ENCODE measurements at places on chromosomes 11 and 22.

- DNase-seq: no peak
These were observed 12.7 kb downstream of the TOM1 start for GRCh38 chr22:35312198-35313059.

DNA sequence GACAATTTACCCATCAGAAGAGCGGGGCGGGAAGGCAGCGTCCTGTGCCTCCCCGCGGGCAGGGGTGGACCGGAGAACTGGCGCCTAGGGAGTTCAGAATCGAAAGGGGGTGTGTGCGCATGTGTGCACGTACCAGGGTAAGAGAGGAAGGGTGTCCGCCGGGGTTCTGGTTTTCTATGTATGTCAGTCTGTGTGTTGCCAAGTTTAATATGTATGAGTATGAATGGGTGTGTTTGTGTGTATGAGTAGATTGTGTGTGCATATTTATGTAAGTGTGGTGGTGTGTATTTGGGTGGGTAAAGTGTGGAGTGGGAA lies 2.0 kb downstream of the KCNC1 start:
- DNase-seq: no peak

GRCh38 chr22:45510376-45511232 lies 7.9 kb downstream of the FBLN1 start:
- DNase-seq: no peak

- no peak for DNase-seq
These were observed 271.4 kb upstream of the LUZP2 start for GRCh38 chr11:24225501-24225900.

GRCh38 chr22:37219533-37219932 lies 7.3 kb upstream of the SSTR3 start:
- no peak for DNase-seq

GRCh38 chr11:57414612-57415212 lies 12.2 kb downstream of the SLC43A3 start:
- no peak for DNase-seq

DNA sequence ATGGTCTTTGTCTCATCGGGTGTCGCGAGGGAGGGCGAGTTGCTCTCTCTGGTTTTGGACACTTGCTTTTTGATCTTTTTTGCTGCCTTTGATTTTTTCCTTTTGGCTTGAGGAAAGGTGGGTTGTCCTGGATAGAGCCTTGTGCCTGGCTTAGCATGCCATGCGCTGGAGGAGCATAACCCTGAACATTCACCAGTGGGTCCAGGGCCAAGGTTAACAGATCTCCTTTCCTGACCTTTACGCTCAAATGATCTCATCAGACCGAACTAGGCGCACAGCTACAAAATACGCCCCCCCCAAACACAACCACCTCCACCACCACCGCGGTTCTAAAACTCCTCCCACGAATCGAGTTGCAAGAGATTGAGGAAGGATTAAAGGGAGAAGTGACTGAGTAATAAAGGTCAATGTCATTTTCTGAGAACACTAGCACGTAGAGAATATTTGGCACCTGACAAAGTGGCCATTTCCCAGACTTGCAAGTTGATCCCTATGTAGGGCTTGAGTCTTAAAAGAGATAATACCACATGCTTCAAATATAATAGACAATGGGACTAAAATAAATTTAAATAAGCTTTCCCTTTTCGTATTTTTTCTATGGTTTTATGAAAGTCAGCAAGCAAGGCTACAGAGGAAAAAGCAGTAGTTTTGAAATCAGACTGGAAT lies 48.7 kb upstream of the CADM1 start:
- DNase-seq: no peak

GRCh38 chr11:18229501-18229900 lies 7.1 kb downstream of the SAA4 start:
- DNase-seq: no peak

- DNase-seq: no peak
These were observed 78.4 kb downstream of the MED15 start for GRCh38 chr22:20585639-20586402.

DNA sequence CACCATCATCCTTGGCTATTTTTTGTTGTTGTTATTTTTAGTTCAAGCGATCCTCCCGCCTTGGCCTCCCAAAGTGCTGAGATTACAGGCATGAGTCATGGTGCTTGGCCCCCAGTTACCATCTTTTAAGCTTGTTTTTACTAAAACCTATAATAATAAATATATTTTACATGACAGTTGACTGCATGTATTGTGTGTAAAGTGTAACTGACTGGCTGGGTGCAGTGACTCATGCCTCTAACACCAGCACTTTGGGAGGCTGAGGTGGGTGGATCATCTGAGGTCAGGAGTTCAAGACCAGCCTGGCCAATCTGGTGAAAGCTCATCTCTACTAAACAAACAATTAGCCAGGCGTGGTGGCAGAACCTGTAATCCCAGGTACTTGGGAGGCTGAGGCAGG lies 386.2 kb downstream of the TENM4 start:
- DNase-seq: no peak
